ENCODE measurements at places on chromosomes 3 and 15.

GRCh38 chr3:64011685-64012084, 11.6 kb downstream of the PSMD6 start:
- DNase-seq, result no peak

DNA sequence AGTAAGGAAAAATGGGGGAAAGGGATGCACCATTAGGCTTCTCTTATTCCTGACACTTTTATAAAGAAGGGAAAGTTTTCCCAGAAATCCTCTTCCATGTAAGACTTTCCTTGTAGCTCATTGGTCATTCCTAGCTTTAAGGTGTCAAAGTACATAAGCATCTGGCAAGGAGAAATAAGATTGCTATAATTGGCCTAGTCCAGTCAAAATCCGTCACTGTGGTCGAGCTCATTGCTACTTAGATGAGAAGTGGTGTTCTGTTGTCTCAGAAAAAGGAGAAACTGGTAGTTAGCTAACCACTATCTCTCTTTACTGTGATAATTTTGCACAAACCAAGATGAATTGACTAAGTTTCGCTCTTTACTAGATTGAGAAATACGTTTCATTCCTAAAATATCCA, 370.1 kb downstream of the CNTN4 start:
- no peak for DNase-seq

GRCh38 chr15:64121614-64122013, 25.8 kb downstream of the SNX1 start:
- DNase-seq, result no peak

DNA sequence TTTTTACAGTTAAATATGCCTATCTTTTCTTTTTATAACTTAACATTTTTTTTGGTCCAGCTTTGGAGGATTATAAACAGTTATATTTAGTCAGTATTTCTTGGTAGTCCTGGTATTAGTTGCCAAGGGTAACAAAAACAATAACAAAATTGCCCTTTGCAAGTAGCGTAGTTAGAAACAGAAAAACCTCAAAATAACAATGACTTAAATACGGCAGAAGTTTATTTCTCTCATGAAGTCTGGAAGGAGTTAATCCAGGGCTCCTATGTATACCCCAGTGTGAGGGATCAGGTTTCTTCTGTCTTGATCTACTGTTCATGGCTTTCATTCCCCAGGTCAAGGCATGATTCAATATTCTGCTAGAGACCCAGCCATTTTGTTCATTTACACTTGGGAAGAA, 14.1 kb upstream of the MYH15 start:
- DNase-seq, result no peak

- DNase-seq, result peak; percentile 67
Observed at GRCh38 chr3:39291903-39292329, 12.1 kb upstream of the CX3CR1 start.

DNA sequence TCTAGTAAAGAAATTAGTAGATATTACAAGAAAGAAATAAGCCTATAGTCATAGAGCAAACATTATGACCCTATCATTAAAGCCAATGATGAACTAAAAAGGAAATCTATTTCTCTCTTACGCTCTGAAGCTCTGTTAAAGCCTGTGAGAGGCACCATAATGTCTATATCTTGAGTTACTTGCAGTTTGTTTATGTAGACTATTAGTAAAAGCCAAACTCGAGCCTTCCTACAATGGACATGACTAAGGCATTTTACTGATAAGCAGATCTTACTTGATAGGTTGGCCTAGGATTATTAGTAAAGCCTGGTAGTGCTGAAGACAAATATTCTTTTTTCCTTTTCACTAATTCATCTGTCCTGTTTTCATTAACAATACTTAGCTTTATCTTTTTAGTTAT, 32.7 kb downstream of the LRRC3B start:
- no peak for DNase-seq

DNA sequence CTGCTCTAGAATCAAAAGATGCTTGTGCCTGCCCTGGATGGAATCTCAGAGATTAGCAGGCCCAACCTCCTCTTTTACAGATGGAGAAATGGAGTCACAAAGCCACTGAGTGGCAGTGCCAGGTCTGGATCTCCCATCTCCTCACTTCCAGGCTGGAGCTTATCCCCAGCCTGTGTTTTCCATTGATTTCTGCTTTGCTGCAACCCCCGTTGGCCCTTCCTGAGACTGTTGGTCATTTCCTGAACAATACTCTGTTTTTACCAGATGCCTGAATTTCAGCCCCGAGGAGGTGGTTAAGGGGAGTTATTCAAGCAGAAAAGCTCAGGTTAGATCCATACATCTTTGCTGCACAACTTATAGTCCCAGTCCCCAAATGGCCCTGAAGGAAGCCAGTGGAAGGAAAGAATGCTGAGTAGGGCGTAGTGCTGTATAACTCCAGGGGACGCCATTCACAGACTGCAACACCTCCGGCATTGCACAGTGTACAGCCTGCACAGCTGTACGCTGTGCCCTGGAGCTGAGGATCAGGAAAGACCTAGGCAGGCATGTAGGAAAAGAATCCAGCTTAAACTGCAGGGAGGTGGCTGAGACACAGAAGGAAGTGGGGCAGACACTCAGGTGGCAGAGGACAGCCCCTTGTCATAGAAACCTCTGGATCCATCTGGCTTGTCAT, 77.5 kb downstream of the RPLP1 start:
- DNase-seq, result no peak

- no peak for DNase-seq
Observed at GRCh38 chr3:113147681-113148261, 63.6 kb upstream of the BOC start.

GRCh38 chr3:132721479-132722164, 587 bp downstream of the NPHP3 start:
- peak; percentile 43 for DNase-seq
